ENCODE measurements at places on chromosomes 11 and 22.

DNA sequence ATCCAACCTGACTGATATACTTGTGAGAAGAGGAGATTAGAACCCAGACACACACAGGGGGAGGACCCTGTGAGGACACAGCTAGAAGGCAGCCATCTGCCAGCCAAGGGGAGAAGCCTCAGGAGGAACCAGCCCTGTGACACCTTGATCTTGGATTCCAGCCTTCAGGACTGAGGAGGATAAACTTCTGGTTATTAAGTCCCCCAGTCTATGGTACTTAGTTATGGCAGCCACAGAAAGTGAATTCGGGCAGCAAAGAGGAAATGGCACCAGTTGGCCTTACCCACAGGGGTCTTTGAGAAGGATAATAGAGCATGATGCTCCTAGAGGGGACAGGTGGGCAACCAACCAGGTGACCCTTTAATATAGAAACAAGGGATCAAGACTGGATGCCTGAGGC is 49.4 kb downstream of the ASCL2 start:
- DNase-seq = no peak

- peak; percentile 11 for DNase-seq
Measured at GRCh38 chr11:39374963-39375698, 2084.3 kb downstream of the LRRC4C start.

GRCh38 chr11:45683271-45684058 is 18.0 kb upstream of the CHST1 start:
- no peak for DNase-seq

DNA sequence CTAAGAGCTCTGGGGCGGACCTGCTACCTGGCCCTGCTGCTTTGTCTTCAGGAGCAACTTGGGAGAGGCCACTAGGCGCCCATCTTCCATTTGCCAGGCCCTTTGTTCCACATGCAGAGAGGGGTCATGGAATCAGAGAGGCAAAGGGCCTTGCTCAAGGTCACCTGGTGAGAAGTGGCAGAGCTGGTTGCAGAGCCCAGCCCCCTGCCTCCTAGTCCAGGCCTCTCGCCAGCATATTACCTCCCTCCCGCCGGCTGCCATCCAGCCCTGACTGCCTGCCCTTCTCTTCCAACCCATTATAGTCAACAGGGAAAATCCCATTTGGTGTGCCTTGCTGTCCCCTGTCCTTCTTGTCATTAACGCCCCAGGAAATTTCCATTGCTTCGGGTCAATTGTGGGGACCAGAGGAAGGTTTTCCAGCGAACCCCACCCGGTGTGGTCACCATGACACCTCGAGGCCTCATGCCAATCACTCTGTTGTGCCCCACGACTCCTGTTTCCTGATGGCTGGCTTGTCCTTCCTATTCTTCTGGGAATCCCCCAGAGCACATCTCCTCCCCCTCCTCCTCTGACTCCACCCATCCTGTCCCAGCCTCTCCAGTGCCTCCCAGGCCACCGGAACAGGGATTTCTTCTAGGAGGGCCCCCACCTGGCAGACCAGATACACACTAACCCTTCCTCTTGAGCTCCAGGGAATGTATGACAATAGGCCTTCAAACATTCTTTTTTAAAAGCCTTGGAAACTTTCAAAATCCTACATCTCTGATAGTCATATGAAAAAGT is 77.0 kb downstream of the NECTIN1 start:
- DNase-seq = no peak

- DNase-seq = peak; percentile 67
Measured at GRCh38 chr11:6799402-6799801, at the start of gene OR6A2. Gene OR6A2 (minus strand): TSS chr11:6799689. CDS start chr11:6795708, 3,981 bp downstream.

DNA sequence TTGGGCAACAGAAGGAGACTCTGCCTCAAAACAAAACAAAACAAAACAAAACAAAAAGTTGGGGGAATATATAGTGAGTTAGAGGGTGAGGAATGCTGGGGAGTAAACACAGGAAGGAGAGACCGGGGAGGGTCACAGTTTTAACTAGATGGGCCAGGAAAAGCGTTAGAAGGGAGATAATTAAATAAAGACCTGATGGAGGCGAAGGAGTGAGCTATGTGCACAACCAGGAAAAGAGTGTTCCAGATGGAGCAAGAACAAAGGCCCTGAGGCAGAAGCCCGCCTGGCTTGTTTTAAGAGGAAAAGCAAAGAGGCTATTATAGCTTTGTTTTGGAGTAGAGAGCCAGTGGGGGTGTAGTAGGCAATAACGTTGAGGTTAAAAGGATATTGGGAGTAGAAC is 4.8 kb upstream of the PLA2G6 start:
- DNase-seq = no peak

DNA sequence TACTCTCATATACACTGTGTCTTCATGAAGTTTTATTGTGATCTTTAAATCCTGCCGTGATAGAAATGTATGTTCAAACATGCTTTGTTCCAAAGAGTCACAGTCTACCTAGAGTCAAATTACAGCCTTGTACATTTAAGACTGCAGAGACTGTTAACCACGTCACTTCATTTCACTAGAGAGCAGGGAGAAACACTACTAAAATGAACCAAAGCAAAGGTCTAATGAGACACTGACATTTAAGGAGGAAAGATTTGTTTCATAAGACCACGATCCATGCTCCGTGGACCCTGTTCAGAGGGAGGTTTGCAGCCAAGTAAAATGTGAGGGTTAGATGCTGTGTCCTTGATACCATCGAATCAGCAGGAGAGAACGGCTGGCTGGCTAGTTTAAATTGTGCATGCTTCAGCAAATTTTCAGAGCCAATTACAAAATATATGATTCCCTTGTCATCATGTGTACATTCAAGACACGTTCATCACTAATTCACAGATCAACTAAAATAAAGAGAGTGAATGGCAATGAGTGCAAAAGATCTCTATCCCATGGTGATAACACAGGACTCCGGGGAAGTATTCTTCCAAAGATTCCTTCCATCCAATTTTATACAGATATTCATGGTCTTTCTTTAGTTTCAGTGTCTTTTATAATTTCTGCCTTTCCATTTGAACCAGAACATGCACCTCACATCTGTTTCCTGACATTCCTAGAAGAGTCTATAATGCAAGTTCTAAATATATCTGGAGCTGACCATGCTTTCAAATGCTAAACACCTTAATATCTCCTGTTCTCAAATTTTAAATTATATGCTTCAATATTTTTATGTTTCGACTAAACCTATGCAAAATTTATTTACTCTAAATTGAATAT is 960.9 kb upstream of the FAT3 start:
- no peak for DNase-seq

DNA sequence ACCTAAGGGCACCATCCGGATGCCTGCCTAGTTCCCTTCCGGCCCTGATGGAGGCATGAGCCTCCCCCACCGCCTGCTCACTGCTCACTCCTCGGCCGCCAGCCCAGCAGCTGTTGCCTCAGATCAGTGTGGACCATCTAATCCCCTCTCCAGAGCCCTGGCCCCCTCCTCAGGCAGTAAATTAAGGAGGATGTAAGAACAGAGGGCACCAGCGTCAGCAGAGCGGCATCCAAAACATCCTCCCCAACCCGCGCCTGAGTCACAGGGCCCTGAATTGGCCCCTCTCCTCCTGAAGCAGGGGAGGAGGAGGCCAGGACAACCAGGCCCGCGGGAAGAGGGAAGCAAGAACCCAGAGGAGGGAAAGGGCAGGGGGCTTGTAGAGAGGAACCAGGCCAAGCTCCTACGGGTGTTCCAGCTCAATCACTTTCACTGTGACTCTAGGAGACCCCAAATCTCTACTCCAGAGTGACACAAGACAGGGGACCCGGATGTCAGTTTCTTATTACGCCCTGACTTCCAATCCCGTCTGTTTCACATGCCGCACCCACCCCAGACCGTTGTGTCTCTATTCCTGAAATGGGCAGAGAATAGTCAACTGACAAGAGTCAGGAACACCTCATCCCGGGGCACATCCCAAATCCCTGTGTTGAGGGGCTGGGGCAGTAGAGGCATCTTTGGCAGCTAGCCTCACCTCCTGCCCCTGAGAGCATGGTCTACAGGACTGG is 31.3 kb upstream of the MYOD1 start:
- DNase-seq = no peak

- DNase-seq = no peak
Measured at GRCh38 chr11:119520966-119521365, 98.0 kb upstream of the THY1 start.

DNA sequence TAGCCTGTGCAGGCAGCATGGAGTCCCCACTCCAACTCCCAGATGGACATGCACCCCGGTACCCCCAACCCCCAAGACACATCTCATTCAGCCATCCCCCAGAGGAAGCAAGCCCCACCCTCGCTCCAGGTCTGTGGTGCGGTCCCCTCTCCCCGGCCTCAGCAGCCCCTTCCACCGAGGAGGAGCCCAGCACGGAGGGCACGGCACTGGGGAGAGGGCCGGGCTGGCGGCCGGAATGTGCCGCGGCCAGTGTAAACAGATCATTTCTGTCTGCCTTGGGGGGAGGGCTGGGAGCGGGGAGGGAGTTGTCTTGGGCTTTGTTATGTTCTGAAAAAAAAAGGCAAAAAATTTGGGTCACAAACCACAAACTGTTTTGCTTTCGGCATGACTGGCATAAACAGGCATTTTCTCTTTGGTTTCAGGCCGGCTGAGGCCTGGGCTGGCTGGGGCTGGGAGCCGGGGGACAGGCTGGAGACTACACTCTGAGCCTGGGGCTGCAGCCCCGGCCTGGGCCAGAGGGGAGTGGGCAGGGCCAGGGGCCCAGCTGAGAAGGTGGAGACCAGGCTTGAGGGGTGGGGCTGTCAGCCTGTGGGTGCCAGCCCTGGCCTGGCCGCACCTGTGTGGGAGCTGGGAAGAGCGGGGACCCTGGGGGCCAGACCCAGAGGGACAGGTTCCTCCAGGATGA is 16.8 kb downstream of the IGF2 start:
- no peak for DNase-seq

DNA sequence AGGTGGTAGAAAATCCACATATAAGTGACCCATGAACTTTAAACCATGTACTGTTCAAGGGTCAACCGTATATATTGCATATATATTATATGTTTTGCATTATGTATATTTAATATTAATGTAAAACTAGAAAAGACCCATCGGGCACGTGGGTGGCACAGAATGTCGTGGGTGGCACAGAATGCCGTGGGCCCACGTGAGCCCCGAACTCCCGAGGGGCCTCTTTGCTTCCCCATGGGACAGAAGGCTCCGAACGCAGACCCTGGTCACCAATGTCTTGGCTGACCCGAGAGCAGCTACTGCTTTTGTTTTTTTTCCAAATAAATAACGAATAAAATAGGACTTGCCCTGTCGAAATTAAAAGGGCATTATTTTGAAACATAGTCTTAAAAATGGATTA is 415.4 kb downstream of the BRD1 start:
- DNase-seq = no peak
